Left lobe of liver (tissue), 2 donors: ENCODE measurements at places on chromosomes 5 and 9. TPM values are rescaled to one million over a fixed set of nuclear protein-coding genes. Genes with fewer than 3 reads are reported as not detected.

DNA sequence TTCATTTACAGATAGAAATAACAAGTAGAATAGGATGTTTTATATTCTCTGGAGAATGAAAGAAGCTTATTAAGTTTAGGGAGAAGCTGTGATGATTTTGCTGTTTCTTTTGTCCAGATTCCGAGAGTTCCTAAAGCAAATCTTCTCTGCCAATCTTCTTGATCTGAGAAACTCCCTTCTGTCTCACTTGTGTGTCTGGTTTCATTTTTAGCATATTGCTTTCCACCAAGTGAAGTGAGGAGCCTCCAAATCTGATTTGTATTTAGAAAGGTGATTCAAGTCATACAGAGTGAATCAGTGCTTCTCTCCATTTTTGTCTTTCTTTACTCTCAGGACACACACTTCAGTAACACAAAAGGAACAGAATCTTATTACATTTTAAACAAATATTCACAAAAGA lies 48.4 kb downstream of the STX17 start:
- DNase-seq, result no peak

- DNase-seq, result no peak
These were observed 297.0 kb downstream of the SLIT3 start for GRCh38 chr5:169003721-169004541.

QRFP gene
- total RNA-seq, result not detected

DNA sequence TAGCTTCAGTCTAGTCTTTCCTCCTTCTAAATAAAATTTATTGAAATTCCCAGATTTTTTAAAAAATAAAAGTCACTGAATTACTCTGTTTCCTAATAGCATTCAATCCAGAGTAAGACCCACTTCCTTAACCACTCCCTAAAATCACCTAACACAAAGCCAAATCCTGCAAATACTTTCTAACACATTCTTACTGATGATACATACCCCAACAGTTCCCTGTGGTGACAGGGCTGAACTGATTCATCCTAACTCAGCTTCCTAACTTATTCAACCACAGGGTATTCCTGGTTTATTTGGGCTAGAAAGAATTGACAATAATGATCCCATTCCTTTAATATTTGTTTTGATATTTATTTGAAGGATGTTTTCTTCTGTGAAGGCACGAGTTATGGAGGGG lies 40.7 kb upstream of the ZNF300 start:
- DNase-seq, result no peak

FRRS1L gene
- 0.03 TPM for total RNA-seq

DNA sequence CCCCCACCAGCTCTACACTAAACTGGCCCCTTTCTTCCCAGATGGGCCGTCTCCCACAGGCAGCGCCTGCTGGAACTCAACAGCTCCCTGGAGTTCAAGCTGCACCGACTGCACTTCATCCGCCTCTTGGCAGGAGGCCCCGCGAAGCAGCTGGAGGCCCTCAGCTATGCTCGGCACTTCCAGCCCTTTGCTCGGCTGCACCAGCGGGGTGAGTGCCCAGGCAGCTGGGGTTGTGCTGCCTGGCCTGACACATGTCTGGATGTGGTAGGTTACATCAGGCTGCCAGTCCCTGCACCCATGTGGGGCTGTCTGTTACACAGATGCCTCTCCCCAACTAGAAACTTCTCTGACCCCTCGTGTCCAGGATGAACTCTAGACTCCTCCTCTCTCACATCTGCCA lies 9.8 kb downstream of the NHP2 start:
- no peak for DNase-seq

- DNase-seq, result no peak
These were observed 14.2 kb upstream of the SEC16A start for GRCh38 chr9:136496801-136497620.
